ENCODE measurements at places on chromosomes 2 and 18.

GRCh38 chr2:237661799-237662328 lies 34.5 kb downstream of the LRRFIP1 start:
- DNase-seq: no peak

DNA sequence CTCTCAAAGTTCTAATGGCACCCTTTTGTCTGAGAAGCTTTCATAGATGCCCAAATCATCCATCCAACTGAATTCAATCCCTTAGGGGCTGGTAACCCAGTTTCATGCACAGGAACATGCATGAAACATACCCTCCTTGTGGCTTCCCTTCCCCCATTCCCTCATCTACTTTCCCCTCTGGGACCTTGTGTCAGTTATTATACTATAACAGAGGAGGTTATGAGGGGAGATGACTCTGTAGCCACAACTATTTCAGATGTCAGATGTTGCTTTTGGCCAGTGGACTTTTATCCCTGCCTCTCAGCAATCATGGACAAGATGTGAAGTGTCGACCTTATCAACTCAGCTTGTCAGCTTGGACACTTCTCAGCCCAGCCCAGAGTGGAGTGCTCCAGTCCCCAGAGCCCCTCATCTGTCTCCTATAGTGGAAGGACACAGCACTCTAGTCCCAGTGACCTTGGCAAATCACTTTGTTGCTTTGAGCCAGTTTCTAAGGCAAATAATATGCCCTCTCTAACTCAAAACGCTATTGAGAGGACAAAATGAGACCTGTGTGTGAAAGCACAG lies 8.4 kb downstream of the DHRS9 start:
- DNase-seq: no peak

DNA sequence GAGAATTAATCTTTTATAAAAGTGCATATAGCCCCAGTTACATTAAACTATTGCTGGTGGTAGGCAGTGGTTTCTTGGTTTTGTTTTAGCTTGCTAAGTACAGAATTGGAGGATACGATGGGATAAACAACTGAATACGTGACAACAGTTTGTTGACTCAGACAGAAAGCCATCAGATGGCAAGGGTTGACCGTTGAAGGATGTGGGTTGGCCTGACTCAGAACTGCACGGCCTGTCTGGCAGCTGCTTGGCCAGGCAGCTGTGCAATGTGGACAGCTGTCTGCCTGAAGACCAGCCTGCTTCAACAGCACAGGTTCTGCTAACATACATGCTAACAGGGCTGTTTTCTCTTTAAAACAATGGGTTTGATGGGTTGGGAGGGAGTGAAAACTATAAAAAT lies 46.6 kb downstream of the PRKRA start:
- DNase-seq: peak; percentile 29

DNA sequence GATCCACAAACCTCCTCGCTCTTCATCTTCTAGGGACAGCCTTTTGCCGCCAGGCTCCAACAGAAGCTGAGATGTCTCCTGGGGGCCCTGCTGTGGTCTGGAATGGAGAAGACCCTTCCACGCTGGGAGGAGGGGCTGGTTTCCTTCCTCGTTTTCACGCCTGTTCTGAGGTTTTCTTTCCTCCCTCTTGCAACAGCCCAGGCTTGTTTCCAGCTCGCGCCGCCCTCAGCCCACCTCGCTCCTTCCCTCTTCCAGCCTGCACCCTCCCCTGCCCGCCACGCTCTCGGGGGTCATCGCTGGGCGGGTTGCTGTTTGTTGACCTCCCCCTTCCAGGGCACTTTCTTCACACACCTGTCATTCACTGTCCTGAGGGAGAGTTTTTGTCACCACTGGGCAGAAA lies 55.4 kb downstream of the VAPA start:
- DNase-seq: no peak

DNA sequence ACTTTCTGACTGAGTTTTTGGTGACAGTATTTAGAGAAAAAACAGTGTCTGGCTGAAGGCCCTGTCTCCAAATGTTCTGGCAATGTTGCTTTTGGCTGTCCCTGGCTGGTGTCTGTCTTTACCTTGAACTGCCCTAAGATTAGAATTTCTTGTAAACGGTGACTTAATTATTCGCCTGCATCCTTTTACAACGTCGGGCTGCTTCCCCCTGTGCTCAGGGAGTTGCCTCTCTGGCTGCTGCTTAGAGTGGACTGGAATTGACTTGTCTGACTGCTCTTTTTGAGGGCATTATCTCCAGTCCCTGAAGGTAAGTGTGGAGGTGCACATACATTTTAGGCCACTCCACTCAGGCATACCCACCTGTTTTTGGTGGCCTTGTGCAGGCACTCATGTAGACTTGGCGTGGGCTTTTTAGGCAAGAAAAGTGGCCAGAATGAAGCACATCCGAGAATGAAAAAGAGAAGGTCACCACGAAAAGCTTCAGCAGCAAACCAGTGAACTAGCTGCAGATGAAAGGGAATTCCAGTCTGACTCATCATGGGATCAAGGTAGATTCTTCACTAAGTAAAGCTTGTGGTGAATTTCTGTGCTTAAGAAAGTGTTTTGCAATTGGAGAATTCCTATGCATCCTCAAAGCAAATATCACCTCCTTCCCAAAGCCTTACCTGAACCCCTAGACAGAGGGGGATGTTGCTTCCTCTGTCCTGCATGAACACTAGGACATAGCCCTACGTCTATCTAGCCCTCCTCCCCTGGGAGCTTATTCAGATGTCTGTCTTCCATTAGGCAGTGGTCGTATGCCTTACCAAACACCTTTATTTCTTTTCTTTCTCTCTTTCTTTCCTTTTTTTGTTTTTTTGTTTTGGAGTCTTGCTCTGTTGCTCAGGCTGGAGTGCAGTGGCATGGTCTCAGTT lies 230.3 kb upstream of the TRIB2 start:
- DNase-seq: no peak

- no peak for DNase-seq
Measured at GRCh38 chr2:239583171-239583878, 182.5 kb upstream of the HDAC4 start.

DNA sequence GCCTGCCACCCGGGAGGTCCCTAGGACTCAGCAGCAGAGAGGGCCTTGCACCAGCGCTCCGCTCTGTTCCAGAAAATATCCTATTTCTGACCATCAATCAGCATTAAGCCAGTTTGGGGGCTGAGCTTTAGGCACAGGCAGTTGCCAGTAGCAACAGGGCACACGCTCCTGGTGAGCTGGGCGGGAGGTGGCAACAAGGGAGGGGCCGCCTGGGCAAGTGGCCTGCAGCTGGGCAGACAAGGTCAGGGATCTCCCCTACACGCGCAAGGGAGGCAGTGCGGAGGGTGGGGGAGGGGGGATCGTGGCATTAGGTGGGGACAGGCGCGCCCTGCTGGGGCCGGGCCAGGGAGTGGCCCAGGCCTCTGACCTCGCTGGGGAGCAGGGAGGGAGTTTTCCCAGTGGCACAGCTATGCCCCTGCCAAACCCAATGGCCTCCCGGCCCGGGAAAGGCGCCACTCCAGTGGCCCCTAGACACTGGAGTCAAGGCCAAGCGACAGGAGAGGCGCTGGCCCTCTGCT lies 302.8 kb downstream of the NCKAP5 start:
- no peak for DNase-seq

DNA sequence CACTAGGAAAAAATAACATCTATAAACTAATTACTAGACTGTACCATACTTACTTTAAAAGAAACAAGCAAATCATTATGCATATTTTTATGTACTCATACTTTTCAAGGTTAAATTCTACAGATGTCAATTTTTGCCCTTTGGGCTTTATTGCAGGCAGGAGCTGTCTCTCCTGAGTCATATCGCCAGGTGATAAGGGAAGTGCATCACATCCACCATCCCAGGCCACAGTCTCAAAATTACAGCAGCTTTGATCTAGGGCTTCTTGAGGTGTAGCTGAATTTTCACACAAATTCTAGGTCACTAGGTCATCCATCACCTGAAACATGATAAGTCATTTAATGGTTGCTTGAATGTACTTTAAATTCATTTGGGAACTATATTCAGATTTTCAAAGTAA lies 38.4 kb upstream of the FRZB start:
- no peak for DNase-seq

GRCh38 chr2:100136310-100136709 lies 6.1 kb downstream of the AFF3 start:
- DNase-seq: no peak

- no peak for DNase-seq
Measured at GRCh38 chr2:152466041-152466440, 131.1 kb downstream of the FMNL2 start.
